ENCODE measurements at places on chromosomes 6 and 20.

DNA sequence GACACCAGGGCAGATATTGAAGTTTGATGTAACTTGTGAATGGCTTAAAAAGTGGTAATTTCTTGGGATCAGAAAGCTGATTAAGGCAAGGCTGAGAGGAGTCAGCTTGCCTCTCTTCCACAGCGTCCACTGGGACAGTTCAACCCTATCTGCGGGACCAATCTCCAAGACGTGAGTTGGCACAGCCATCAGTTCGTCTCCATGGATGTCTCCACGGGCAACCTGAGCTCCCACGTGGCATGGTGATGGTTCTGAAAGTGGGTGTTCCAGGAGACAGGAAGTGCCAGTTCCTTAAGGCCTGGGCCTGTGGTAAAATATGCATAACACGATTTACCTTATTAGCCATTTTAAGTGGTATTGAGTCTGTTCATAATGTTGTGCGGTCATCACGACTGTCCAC is 67.9 kb upstream of the BHLHE23 start:
- DNase-seq, result no peak

DNA sequence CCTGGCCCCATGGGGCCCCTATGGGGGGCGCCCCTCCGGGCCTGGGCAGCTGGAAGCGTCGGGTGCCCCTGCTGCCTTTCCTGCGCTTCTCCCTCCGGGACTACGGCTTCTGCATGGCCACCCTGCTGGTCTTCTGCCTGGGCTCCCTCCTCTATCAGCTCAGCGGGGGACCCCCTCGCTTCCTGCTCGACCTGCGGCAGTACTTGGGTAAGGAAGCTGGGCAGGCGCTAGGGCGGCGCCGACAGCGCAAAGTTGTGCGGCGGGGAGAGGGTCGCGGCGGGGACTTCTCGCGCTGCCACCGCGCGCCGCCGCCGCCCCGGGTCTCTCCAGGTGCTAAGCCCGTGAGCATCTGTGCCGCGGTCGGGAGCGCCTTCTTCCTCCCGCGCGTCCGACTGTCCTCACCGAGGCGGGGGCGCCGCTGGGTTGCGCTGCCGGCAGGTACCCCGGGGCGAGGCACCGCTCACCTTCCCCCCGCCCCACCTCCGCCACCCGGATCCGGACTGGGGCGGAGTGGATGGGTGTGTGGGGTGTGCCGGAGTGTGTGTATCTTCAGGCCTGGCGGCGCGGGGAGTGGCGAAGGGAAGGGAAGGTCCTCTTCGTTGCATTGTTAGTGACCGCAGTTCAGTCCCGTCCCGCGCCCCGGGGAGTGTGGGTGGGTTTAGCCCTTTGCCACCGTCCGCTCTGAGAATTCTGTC is 788 bp downstream of the UST start:
- DNase-seq, result peak; percentile 22

GRCh38 chr6:139534472-139535115 is 160.1 kb upstream of the CITED2 start:
- no peak for DNase-seq

DNA sequence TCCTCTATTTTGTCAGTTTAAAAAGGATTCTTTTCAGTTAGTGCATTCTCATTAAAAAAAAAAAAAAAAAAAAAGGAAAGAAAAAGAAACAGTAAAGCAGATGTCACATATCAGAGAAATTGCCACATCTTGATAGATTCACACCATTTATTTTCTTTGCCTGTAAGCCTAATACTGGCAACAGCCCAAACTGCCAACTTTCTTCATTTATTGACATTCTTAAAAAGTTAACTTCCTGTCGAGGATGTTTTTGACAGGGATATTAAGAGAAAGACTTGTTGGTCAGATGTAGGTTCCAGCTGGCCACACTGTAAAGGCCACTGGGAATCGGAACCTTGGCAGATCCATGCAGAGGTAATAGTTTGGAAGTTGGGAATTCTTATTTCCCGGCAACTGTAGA is 332.6 kb downstream of the NRN1 start:
- no peak for DNase-seq

- DNase-seq, result no peak
Observed at GRCh38 chr6:31705931-31706330, 735 bp upstream of the LY6G6F start.

DNA sequence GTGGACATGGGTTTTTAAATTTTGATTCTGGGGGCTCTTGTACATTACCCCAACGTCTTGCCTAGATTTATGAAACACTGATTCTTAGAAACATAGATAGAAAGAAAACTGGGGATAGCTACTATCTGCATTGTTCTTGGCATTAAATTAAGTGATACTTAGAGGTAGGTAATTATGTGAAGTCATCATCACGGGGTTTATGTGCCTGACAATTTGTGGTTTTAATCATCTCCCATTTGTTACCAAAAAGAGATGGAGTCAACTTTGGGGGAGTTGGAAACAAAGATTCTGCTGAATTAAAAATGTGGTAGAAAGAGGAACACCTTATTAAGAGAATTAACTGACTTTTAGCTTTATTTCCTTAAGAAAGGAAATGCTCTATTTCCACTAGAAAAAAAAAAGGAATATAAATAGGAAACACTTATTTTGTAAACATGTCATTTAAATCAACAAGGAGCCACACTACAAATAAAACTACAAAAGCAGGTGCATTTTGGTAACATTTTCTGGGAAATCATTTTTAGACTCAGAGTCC is 5.6 kb downstream of the TNFAIP3 start:
- DNase-seq, result no peak

GRCh38 chr20:44587035-44587980 is 4.9 kb downstream of the PKIG start:
- no peak for DNase-seq

DNA sequence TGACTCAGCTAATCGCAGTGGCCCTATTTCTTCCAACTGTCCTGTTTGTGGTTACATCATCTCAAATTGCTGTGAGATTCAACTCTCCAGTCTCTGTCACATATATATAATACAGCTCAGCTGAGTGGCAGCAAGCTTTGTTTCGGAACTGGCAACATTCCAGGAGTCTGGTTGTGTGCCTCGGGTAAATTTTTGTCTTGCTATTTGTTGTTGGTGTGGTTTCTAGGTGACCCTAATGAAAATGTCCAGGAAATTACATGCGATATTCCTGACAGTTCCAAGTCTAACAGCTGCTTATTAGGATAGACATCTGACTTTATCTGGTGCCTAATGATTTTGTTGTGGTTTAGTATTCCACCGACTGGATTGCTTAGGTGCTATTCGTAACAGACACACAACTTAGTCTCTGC is 581.8 kb downstream of the CD109 start:
- no peak for DNase-seq

DNA sequence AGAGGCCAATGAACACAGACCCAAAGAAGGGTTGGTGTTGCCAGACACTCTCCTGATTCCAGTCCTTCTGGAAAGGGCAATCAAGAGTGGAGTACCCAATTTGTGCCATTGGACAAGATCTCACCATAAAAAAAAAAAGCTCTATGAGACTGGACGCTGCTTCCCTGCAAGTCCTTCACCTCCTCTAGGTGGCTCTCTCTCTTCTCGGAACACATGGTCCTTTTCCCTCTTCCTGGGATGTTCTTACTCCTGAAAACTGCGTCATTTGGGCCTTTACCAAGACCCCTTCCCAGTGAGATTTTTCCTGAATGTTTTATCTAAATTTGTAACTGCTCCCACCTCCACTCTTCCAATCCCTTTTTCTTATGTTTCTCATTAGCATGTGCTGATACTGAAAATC is 280.8 kb downstream of the FOXA2 start:
- DNase-seq, result no peak

- DNase-seq, result no peak
Observed at GRCh38 chr6:2971420-2972218, at the start of gene SERPINB6. SERPINB6 (minus strand) TSS chr6:2971567; CDS start chr6:2959332, 12,235 bp downstream.

DNA sequence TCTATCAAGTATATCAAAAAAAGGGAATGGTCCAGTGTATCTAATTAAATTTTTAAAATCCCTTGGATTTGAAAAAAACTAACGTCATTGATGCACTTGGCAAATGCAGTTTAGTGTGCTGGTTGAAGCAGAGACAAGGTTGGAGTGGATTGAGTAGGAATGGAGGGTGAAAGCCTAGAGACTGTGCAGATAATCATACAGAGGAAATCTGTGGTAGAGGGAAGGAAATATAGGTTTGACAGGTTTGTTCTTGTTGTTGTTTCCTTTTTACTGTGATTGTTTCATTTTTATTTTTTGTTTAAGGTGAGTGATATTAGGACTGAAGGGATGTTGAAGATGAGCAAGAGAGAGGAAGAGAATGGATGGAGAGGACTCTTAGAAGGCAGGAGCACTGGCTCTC is 29.0 kb upstream of the L3MBTL3 start:
- DNase-seq, result no peak

- DNase-seq, result no peak
Observed at GRCh38 chr6:153673225-153673624, 365.8 kb upstream of the OPRM1 start.

DNA sequence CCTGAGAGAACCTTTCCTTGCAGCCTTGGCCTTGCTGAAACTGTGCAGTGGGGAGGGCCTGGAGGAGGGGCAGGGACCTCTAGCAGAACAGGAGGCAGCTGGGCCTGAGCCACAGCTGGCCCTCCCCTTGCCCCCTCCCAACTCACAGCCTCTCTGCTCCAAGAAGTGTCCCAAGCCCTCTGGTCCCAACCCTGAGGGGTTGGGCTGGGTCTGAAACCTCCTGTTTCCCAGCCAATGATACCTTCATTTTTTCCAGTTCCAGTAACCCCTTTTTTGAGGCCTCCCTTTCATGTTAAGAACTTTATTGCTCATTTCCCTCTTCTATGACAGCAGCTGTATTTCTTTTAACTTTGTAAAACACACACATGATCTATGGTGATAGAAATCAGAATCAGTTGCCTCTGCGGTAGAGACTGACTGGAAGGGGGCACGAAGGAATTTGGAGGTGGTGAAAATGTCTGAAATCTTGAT is 17.9 kb upstream of the ARMC12 start:
- no peak for DNase-seq

DNA sequence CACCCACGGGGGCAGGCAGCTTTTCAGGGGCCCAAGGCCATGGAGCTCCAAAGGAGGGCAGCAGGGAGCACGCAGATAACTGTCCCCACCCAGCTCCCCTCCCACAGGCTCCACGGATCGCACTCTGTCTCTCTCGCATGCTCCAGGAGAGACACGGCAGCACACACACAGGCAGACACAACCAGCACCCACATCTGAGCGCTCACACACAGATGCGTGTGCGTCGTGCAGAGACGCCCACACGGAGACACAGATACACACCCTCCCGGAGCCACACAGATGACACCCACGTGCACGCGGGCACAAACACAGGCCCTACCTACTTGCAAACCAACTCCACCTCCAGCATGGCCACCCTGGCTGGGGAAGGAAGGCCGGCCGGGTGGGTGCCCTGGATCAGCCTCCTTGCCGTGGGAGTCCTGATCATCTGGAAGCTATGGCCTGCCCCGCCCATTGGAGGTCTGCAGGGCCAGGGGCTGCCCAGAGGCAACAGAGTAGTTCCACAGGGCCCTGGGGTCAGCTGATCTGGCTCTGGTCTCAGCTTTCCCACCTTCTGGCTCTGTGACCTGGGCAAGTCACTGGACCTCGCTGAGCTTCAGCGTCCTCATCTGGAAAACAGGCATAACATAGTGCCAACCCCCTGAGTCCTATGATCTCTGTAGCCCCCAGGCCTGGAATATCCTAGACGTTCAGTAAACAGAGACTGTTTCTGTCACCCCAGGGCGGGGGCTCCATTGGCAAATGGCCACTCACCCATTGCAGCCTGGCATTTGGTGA is 31.5 kb downstream of the AAR2 start:
- DNase-seq, result no peak

DNA sequence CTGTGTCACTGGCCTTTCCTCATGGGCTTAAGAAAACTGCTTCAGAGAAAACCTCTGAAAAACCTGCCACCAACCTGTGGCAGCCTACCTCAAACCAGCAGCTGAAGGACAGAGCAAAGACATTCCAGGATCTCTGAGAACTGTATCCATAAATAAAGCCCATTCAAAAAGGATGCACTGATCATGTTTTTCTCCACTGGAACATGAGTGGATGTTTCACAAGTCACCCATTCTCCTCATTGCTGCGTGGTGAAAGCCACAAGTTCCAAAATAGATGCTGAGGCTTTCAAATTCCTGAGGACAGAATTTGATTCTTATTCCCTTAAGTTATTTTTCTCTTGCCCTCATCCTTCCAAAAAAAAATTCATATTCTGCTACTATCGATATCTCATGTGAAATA is 280.6 kb downstream of the KHDC1L start:
- no peak for DNase-seq

GRCh38 chr20:43916073-43916880 is 1.6 kb downstream of the TOX2 start:
- no peak for DNase-seq

DNA sequence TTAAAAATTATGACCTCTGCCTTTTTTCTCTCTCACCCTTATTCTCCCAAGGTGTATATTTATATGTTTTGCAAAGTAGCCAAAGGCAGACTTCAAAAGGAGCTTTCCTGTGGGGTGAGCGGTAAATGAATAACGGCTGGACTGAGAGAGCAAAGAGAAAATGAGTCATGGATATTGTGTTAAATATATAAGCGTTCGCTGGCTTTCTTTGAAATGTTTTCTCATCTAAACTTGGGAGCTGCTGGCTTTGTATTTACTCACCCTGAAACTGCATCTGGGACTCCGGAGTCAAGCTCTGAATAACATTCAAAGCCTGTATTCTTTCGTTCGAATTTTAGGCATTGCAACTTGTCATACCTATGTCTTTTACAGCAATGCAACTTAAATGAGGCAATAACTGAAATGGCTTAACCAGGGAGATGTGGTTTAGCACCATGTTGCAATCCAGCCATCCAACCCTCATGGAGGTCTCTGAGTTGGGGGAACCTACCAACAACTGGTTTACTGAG is 32.0 kb downstream of the ATXN1 start:
- no peak for DNase-seq

DNA sequence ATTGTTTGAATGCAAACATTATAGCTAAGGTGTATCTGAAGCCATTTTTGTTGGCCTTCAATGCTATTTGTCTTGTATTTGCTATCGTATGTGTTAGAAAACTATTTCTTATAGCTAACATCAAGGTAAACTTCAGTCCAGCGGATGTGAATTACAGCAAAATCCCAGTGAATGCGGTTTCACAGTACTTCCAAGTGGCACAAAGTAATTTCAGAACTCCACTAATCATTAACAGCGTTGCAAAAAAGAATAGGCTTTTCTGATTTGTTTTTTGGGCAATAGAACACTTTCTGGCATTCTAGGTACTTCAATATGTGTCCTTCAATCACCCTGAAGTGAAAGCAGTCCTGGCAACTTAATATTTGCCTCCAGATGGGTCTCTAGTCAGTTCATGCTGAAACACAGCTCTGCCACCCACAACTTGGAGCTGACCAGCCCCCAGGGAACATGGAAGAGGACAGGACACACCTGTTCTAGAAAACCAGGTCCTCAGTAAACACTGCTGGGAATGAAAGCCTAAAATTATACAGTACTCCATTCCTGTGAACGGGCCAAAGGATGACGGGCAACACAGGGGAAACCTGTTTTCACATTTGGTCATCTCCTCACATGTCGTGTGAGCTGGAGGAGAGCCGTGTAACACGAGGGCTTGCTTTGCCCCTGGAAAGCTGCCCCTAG is 9.7 kb upstream of the MRPS10 start:
- DNase-seq, result no peak

- no peak for DNase-seq
Observed at GRCh38 chr20:8946036-8946940, 122.6 kb upstream of the PLCB4 start.

GRCh38 chr6:154503658-154504057 is 6.8 kb downstream of the CNKSR3 start:
- DNase-seq, result no peak

Data from activated CD4-positive, alpha-beta T cell treated with anti-CD3 and anti-CD28 coated beads for 24 hours (primary cell).